ENCODE measurements at places on chromosomes 2 and 18.

DNA sequence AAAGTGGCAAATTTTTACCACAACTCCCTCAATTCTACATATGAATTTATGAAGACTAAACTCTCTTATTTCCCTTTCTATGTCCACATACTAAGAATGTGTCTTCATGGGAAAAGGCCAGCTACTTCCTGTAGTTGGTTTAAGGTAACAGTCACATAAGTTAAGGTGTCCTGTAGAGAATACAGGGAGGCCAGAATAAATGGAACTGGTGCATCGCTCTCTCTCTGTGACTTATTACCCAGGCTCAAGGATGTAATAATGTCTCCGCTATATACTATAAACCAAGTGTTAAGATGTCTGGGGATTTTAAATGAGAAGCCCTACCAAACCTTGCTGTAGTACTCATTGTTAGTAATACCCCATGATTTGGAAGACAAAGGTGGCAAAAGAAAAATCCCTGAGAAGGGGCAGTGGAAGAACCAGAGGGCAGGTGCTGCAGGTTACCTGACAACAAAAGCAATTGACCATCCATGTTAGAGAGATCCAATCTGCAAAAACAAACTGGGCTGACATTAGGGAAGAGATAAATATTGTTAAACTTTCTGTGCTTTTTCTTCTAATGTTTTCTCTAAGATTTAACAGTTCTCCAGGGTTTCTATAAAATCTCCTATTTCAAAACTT is 372.8 kb downstream of the TMX3 start:
- DNase-seq, result no peak

- no peak for DNase-seq
Measured at GRCh38 chr18:44197832-44198611, 482.7 kb upstream of the SETBP1 start.

GRCh38 chr2:142682528-142682927 is 194.9 kb upstream of the KYNU start:
- DNase-seq, result no peak

DNA sequence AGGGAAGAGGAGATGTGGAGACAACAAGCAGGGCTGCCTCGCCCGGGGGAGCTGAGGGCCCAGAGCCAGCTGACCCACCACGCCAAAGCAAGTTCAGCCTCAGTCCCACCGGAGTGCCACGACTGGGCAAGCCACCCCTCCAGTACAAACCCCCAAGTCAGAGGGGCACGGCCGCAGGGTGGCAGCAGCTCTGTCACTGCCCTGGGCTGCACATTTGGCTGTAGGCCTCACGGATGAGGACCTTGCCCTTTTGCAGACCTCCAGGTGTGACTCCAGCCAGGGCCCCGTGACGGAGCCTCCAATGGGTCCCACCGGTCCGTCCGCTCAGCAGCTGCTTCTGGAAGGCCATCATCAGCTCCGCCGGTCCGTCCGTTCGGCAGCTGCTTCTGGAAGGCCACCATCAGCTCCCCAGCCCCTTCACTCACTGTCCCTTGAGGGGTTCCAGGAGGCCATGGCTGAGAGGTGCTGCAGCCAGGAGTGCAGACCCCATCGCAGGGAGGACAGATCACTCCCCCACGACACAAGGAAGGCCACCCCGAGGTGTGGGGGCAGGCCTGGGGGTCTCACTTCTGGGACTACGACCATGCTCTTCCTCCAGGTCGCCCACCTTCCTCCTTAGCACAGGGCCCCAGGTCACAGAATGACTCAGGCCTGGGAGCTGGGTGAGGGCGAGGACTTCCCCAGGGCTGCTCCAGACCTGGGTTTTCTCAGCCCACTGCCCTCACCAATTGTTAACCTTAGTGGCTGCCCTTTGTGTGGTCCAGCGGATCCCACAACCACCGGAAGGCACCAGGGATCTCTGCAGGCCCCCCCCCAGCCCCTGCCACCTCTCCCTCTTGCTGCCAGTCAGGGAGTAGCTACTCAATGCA is 24.6 kb upstream of the STK25 start:
- DNase-seq, result no peak

DNA sequence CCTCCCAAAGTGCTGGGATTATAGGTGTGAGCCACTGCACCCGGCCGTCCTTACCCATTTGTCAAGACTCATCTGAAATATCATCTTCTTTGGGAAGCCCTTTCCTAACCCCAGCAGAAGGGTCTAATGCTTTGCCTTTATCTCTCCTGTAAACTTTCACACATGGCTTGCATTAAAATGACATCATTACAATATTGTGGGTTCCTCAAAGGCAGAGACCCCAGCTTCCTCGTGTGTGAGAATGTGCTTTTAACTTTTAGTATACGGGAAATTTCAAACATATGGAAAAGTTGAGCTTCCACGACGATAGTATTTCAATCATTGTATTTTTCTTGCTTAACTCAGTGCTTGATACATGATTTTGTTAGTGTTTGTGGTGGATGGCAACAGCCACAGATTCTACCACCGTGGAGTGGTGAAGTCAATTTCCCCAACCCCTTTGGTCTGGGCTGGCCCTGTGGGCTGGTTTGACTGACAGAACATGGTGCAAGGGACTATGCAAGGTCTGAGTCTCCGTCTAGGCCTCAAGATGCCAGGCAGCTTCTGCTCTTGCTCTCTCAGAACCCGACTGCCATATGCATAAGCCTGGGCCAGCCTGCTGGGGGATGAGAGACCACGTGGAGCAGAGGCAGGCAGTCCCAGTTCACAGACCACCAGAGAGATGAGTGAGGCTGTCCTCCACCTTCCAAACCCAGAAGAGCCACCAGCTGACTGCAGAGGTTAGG is 39.9 kb downstream of the NGEF start:
- DNase-seq, result no peak
